ENCODE measurements at places on chromosomes 2 and 18.
A peak's percentile ranks its signal among the peaks of the same experiment; 100 is the strongest.

GRCh38 chr18:11279461-11279860 is 130.1 kb upstream of the PIEZO2 start:
- no peak for DNase-seq

DNA sequence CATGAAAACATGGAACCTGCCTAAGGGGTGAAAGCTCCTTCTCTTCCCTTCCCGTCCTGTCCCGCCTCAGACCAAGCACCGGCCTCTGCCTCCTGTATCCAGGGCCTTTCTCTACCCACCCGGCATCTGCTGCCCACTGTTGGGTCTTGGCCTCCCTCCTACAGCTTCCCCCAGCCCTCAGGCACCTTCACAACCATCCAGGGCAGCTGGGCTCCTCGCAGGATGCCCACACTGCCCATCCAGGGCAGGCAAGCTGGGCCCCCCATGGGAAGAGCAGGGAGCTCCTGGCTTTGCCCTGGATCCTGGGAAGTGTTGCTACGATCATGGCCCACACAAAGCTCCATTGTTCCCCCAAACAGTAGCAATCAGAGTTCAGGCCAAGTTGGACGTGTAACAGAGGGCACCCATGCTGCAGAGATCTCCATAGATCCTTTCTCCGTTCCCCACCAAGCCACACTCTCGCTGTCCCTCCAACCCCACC is 206.6 kb downstream of the NDUFA10 start:
- no peak for DNase-seq

DNA sequence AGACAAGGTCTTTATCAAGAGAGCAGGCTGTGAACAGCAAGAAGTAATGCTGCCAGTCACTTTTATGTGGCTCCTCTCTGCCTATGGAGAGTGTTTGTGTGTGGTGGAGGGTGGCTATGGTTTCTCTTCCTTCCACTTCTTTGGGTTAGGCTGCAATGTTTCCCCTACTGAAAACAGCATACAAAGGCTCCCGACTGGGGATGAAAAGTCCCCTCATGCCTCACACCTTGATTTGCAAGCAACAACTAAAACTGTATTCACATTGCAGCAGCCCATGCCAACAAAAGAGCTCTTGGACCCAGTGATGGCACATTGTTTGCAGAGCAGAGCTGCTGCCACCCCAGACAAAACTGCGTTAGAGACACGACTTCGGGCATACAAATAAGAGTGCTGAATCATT is 301.6 kb downstream of the SLC8A1 start:
- no peak for DNase-seq

- no peak for DNase-seq
These were observed 177.7 kb upstream of the OSR1 start for GRCh38 chr2:19536136-19536535.

DNA sequence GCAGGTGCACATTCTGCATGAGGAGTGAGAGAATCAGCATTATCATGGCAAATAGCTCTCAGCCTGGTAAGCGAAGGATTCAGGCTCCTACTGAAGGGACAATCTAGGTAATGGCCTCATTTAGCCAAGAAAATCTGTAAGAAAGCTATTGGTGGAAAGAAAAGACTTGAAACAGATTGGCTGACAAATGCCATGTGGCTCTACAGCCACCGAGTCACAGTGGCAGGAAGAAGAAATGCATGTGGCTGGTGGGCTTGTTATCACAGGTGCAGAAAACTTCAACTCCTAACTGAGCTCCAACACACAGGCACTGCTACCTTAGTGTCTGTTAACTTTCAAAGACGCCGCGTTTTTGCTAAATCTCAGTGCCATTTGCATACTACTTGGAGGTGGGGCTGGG is 60.6 kb upstream of the REV1 start:
- no peak for DNase-seq

DNA sequence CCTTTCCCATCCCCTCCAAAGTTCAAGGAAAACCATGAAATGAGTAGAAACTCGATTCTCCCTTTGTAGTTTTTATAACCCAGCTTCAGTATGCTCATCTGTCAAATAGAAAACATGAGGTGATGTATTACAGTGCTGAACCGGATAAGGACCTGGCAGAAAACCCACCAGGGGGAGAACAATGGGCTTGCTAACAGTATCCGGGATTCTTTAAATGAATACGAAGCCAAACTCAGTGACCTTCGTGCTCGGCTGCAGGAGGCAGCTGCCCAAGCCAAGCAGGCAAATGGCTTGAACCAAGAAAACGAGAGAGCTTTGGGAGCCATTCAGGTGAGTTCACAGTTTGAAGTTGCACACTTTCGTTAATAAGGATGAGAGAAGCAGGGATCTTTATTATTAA is 113.6 kb upstream of the TTC39C start:
- peak; percentile 36 for DNase-seq

DNA sequence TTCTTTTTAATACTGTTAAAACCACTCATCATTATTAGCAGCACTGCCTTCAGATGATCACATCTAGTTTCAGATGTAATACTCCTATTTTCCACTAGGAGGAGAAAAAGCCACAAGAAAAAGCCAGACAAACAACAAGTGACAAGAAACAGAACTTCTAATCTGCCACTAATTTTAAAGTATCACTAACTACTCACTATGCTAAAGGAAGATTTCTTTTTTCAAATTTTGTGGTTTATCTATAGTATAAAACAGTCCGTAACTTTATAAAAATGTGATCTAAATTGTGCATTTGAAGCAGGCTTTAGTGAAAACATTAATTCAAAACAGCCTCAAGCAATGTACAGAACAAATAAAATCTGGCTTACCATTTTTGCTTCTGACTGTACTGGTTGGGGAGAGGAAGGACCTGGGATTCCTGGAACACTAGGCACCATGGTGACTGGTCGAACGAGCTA is 56.8 kb downstream of the ATF2 start:
- DNase-seq: peak; percentile 4

DNA sequence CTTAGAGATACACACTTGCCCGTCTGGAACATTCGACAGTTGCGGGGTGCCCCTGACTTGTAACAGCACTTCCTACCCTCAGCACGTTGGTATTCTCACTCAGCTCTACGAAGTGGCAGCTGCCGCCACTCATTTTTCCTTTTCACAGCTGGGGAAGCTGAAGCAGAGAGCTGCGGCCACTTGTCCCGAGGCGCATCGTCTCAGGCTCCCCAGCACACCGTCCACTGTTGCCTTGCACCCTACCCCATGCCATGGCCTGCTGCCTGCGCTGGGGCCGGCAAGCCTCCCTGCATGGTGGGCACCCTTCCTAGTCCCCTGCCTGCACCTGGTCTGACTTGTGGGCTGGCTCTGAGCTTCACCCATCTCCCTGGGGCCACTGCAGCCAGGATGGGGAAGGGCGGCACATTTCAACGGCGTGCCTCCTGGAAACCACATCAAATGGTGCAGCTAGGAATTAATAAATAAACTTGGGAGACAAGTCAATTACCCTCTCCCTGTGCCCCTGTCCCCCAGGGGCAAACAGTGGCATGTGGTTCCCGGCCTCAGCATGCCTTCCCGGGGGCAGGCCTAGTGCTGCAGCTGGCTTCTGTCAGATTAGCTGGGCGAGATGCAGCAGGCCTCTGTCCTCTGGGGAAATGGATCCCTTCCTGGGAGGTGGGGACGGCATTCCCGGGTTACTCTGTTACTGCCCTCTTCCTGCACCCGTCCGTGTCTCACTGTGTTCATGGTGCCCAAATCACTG is 64.7 kb upstream of the HAAO start:
- DNase-seq: no peak

DNA sequence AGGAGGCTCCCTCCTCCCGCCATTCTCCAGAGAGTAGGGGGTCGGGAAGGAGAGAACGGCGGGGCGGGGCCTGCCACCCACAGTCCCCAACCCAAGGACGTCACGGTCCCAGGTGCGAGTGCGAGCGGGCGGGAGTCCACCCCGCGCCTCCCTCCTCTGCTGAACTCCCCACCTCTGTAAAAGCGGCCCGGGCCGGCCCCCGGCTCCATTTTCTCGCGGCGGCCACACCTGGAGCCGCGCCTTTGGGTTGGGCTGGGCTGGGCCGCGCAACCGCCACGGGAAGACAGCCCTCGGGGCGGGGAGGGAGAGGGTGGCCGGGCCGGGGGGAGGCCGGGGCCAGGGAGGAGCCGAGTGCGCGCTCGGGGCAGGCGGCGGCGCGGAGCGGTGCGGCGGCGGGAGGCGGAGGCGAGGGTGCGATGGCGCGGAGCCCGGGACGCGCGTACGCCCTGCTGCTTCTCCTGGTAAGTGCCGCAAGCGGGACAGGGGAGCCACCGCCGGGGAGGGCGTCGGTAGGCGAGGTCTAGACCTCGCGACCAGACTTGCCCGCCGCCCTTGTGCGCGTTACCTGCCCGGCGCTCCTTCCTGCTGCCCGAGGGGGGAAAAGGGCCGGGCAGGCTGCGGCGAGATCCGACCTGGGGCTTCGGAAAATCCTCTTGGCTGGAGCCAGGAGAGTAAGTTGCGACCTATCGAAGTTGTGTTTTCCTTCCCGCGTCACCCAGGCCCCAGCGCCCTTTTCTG is at the start of gene DSG2:
Gene DSG2, plus strand, starts transcription at position 342 of the 738 bp plus-strand sequence. Its CDS starts 75 bp downstream, at position 417.
- peak; percentile 57 for DNase-seq

GRCh38 chr2:133532919-133533318 is 35.3 kb downstream of the NCKAP5 start:
- no peak for DNase-seq

DNA sequence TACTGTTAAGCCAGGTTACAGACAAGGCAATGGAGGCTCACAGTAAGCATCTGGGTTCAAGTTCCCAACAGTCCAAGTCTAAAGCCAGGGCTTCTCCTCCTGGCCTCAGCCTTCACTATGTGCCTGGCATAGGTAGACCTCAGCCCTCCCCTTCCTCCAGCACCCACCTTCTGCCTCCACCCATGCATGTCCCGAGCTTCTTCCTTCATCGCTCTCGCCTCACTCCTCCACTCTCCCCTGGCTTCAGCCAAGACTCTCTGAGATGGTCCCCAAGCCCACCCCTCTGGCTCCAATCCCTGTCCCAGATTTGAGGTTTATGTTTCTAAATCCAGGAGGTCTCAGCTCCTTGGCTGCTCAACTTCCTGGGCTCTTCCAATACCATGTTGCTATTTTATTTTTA is 26.9 kb downstream of the CENPA start:
- no peak for DNase-seq

DNA sequence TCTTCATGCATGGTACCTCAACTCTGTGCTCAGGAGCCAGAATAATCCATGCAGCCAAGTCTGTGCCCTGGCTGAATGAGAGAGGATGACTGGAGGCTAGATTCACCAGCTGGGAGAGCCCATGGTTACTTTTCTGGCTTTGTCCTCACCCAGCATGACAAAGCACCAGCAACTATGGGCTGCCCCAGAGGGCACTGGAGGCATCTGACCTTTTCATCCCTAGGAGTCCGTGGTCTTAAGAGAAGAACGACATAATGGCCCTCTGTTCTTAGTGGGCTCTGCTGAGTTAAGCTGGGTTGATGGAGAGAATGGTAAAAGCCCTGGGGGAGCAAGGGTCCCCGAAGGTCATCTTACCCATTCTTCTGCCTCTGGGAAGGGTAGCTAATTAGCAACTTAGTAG is 54.6 kb upstream of the TNP1 start:
- DNase-seq: no peak

- no peak for DNase-seq
These were observed 169.5 kb downstream of the MYCN start for GRCh38 chr2:16109821-16110310.

DNA sequence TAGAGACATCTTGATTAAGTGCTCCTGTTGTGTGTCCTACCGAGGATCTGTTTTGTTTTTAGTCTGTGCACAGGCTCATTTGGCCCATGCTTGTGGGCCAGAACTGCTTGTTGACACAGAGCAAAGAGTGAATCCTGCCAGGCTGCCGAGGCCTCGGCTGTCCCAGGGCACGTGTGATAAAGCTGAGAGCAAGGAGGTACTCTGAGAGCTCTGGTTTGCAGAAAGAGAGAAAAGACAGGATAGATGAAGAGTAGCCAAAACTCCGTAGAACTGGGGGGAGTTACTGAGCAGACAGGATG is 175.1 kb downstream of the FAM210A start:
- no peak for DNase-seq

GRCh38 chr18:55790296-55790695 is 202.3 kb upstream of the TCF4 start:
- DNase-seq: no peak
